ENCODE measurements at places on chromosomes 2 and 18.

- H3K4me3 ChIP-seq = peak overlapping the region; percentile 2
- peaks cover 67% of the 10 kb centered on the region for H3K4me1 ChIP-seq
- peak overlapping the region; percentile 44 for H3K27ac ChIP-seq
- peaks cover 18% of the 10 kb centered on the region for H3K36me3 ChIP-seq
- no peak for DNase-seq
- H3K27me3 ChIP-seq = no peaks in the 10 kb centered on the region
These were observed 41.0 kb downstream of the TRABD2A start for GRCh38 chr2:84839851-84840250.

DNA sequence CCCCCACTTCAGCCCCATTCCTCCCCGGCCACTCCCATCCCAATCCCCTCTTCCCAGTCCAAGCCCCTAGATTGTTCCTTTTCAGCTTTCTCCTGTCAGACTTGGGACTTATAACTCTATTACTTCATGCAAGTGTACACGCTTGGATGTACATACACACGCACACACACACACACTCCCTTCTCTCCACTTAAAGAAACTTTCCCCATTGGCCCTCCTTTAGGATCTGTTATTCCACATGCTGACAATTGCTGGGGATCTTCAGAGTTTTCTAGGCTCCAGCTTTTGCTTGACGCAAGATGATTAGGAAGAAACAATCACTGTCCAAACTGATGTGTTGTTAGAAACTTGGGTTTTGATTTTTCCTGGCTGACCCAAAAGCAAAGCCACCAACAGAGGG is 75.4 kb downstream of the CDK15 start:
- no peaks in the 10 kb centered on the region for H3K36me3 ChIP-seq
- no peaks in the 10 kb centered on the region for H3K4me1 ChIP-seq
- H3K27me3 ChIP-seq = peaks cover 3% of the 10 kb centered on the region
- H3K27ac ChIP-seq = no peak overlapping the region
- DNase-seq = no peak
- no peak overlapping the region for H3K4me3 ChIP-seq

- DNase-seq = no peak
- no peak overlapping the region for H3K27ac ChIP-seq
- no peak overlapping the region for H3K4me3 ChIP-seq
- no peaks in the 10 kb centered on the region for H3K36me3 ChIP-seq
- H3K27me3 ChIP-seq = no peaks in the 10 kb centered on the region
These were observed 24.3 kb upstream of the RAB10 start for GRCh38 chr2:26009567-26009963.

DNA sequence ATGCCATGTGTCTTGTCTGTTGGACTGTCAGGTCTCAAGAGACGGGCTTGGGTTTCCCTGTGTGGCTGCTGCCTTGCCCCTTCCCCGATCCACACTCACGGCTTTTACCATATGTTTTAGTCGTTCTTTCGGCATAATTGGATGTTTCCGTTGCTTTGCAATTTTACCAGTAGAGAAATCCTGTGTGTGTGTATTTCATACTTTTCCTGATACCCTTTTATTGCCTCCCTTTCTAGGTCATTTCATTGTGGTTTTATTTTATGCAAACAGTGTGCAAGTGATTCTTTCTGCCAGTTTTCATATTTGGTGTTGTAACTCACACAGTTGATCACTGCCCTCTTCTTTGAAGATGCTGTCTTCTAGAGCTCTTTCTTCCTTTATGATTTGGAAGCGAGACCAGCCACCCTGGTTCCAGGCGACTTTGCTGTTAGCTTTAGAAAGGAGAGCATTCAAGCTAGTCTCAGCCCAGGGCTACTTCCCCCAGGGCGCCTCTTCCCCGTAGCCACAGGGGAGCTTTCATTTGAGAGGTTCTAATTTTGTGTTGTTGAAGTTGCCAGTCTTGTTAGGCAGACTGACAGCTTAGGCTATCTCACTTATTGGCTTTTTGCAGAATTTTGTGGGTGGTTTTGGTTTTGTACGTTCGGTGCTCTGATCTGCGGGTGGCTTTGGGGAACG is 17.0 kb downstream of the SH3BP4 start:
- H3K36me3 ChIP-seq = no peaks in the 10 kb centered on the region
- no peak overlapping the region for H3K4me3 ChIP-seq
- no peak overlapping the region for H3K27ac ChIP-seq
- no peak for DNase-seq

DNA sequence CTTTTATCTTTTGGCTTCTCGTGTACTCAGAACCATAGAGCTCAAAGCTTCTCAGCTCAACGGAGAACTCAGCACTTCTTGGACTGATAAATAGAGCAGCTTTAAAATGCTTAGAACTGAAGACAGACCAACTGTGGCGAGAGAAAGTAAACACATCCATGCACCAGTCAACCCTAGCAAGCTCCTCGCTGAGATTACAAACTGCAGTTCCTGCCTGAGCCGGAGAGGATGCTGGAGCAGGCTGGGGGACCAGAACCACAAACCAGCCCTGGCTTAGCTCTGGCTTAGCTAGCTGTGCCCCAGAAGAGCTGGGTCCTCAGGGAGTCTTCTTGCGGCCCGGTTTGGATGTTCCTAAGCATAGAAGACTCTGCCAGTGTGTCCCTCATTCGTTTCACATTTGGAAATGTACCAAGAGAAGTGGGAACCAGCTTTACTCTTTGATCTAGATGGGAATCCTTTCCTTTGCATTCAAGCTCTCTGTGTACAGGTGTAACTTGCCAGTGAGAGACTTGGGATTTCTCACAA is 5.6 kb downstream of the PAX8 start:
- DNase-seq = no peak
- H3K27me3 ChIP-seq = peaks cover 24% of the 10 kb centered on the region
- no peaks in the 10 kb centered on the region for H3K36me3 ChIP-seq
- no peak overlapping the region for H3K27ac ChIP-seq

GRCh38 chr2:1556286-1556685 is 143.0 kb downstream of the TPO start:
- H3K27ac ChIP-seq = no peak overlapping the region
- H3K27me3 ChIP-seq = no peaks in the 10 kb centered on the region
- H3K4me1 ChIP-seq = no peaks in the 10 kb centered on the region
- no peak overlapping the region for H3K4me3 ChIP-seq
- DNase-seq = no peak

DNA sequence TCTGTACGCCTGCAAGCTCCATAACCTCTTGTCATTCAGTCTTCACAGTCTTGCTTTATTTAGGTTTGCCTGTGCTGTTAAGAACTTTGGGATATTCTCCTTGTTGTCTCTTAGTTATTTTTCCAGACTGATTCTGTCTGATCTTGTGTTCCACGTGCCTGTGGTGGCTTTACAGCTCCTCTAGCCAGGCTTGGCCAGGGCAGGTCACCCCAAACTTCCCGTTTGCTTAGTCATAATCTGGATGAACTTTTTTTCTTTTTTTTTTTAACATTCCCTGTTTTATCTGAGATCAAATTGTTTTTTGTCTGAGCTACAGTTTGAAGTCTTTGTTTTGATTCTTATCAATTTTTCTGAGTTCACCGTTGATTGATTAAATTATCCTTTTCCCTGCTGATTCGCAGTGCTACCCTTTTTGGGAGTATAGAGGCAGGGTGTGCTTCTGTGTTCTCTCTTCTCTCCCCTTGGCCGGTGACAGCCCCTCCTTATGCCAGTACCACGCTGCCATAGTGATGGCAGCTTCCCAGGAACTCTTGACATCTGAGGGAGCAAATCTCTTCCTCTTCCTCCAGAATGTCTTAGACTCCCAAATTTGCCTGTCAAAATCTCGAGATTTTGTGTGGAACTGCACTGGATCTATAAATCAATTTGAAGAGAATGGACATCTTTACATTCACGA is 2.5 kb downstream of the SP100 start:
- peak overlapping the region; percentile 24 for H3K27ac ChIP-seq
- H3K4me3 ChIP-seq = peak overlapping the region; percentile 75
- no peaks in the 10 kb centered on the region for H3K27me3 ChIP-seq
- no peak for DNase-seq
- H3K36me3 ChIP-seq = no peaks in the 10 kb centered on the region

DNA sequence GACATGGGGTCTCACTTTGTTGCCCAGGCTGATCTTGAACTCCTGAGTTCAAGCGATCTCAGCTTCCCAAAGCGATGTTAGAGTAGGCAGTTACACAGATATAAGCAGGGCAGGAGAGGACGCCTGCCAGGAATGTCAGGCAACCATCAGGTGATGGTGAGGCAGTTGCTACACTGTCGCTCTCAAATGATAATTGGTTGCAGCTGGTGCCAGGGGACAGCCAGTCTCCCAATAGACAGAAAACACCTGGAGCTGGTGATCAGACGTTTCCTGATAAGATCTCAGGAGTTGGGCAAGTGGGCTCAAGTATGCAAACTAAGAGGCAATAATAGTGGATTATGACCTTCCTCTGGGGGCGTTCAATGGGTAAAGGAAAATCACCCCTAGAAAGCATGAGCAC is 163.1 kb upstream of the RGPD4 start:
- H3K4me3 ChIP-seq = no peak overlapping the region
- no peaks in the 10 kb centered on the region for H3K36me3 ChIP-seq
- no peaks in the 10 kb centered on the region for H3K27me3 ChIP-seq
- no peak overlapping the region for H3K27ac ChIP-seq

GRCh38 chr18:8020132-8020846 is 453.2 kb downstream of the PTPRM start:
- H3K36me3 ChIP-seq = no peaks in the 10 kb centered on the region
- no peak overlapping the region for H3K27ac ChIP-seq
- H3K4me1 ChIP-seq = no peaks in the 10 kb centered on the region
- H3K27me3 ChIP-seq = no peaks in the 10 kb centered on the region
- no peak overlapping the region for H3K4me3 ChIP-seq

DNA sequence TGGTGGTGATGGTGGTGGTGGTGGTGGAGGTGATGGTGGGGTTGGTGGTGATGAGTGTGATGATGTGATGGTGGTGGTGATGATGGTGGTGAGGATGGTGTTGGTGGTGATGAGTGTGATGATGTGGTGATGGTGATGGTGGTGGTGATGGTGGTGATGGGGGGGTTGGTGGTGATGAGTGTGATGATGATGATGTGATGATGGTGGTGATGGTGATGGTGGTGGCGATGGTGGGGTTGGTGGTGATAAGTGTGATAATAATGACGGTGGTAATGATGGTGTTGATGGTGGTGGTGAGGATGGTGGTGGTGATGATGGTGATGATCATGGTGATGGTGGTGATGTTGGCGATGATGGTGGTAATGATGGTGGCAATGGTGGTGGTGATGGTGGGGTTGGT is 67.7 kb downstream of the RRM2 start:
- no peaks in the 10 kb centered on the region for H3K36me3 ChIP-seq
- DNase-seq = no peak
- no peak overlapping the region for H3K4me3 ChIP-seq
- no peaks in the 10 kb centered on the region for H3K27me3 ChIP-seq
- no peak overlapping the region for H3K27ac ChIP-seq

GRCh38 chr2:199997296-199997695 is 41.9 kb downstream of the MAIP1 start:
- H3K36me3 ChIP-seq = no peaks in the 10 kb centered on the region
- no peak overlapping the region for H3K4me3 ChIP-seq
- DNase-seq = no peak
- H3K4me1 ChIP-seq = no peaks in the 10 kb centered on the region
- no peaks in the 10 kb centered on the region for H3K27me3 ChIP-seq

- H3K36me3 ChIP-seq = no peaks in the 10 kb centered on the region
- H3K4me3 ChIP-seq = no peak overlapping the region
- no peaks in the 10 kb centered on the region for H3K4me1 ChIP-seq
- H3K27me3 ChIP-seq = no peaks in the 10 kb centered on the region
These were observed 89.3 kb upstream of the CELF4 start for GRCh38 chr18:37654731-37655369.

GRCh38 chr18:73479477-73479876 is 611.7 kb upstream of the NETO1 start:
- no peaks in the 10 kb centered on the region for H3K36me3 ChIP-seq
- no peak for DNase-seq
- no peak overlapping the region for H3K4me3 ChIP-seq
- no peaks in the 10 kb centered on the region for H3K4me1 ChIP-seq
- H3K27me3 ChIP-seq = no peaks in the 10 kb centered on the region
- H3K27ac ChIP-seq = no peak overlapping the region

DNA sequence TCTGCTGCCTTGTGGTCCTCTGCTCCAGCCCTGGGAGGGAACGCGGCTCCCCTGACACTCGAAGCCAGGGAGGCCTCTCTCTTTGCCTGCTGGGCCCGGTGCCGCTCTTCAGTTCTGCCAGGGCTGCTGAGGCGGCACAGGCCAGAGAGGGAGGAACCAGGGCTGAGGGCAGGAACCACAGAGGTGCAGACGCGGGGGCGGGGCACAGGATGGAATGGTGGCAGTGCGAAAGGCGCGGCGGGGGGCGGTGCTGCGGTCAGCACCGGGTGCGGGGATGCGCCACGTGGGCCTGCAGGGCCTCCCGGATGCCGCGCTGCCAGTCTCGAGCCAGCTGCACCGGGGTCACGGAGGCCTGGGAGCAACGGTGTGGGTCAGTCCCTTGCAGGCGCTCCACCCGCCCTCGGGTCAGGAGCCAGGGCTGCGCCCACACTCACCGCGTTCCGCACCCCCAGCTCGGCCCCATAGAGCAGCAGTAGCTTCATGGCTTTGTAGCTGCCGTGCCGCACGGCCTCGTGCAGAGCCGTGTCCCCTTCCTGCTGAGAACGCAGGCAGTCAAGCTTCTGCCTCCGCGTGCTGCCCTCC is 4.4 kb downstream of the ANKRD23 start:
- no peaks in the 10 kb centered on the region for H3K27me3 ChIP-seq
- H3K36me3 ChIP-seq = peaks cover under 1% of the 10 kb centered on the region
- peak overlapping the region; percentile 56 for H3K27ac ChIP-seq

DNA sequence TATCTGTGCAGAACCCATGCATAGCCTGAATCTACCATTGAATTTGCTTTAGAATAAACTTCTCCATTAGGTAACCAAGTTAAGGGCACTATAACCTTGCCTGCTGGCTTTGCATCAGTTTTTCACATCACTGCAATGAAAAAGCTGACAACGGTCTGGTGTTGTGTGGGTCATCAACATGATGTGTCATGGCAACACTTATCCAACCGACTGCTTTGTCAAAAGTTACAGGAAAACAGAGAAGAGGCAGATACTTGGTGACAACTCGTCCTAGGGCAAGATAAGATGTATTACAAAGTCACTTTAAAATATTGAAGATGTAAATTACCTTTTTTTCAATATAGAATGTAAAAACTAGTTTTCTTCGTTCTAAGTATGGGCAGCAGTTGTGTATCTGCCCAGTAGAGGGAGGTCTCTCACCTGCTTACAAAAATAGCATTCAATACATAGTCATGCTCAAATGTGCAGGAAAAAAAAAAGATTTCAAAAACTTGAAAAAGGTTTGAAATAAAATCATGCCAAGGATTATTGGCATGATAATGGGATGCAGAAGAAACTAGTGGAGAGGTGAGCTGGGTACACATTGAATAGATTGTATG is 96.3 kb downstream of the EVA1A start:
- H3K4me3 ChIP-seq = no peak overlapping the region
- H3K4me1 ChIP-seq = no peaks in the 10 kb centered on the region
- no peak overlapping the region for H3K27ac ChIP-seq
- H3K27me3 ChIP-seq = no peaks in the 10 kb centered on the region

DNA sequence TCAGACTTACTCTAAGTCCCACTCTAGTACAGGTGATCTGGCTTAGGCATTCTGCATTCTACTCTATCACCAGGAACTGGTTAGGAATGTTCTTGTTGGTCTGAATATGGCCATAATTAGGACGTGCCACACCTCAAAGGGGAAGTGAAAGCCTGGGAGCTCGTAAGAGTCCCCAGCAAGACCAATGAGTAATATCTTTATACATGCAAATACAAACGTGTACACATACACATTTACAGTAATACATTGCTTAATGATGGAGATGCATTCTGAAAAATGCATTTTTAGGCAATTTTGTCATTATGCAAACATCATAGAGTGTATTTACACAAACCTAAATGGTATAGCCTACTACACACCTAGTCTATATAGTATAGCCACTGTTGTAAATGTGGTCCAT is 19.5 kb upstream of the ERCC3 start:
- no peak for DNase-seq
- H3K4me3 ChIP-seq = no peak overlapping the region
- no peaks in the 10 kb centered on the region for H3K4me1 ChIP-seq

All from effector memory CD4-positive, alpha-beta T cell (primary cell).